ENCODE measurements at places on chromosomes 1 and 21.
A peak's percentile ranks its signal among the peaks of the same experiment; 100 is the strongest.

DNA sequence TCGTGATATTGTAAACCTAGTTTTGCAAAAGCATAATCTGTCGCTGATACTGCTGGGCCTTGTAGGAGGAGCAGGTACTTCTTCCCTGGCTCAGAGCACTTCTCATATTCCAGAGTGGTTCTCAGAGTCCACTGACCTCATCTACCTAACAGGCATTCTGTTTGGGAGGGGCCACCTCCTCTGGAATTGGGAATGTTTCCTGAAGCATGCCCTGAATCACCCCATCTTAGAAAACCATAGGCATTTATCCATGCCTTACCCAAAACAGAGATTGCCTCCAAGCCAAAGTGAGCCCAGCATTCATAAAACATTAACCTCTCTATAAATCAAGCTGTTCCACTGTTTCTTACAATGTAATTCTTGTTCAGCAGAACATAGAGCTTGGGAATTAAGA lies 35.1 kb downstream of the SLC44A3 start:
- DNase-seq: no peak
- no peaks in the 10 kb centered on the region for H3K4me1 ChIP-seq
- H3K27me3 ChIP-seq: peaks cover 11% of the 10 kb centered on the region

DNA sequence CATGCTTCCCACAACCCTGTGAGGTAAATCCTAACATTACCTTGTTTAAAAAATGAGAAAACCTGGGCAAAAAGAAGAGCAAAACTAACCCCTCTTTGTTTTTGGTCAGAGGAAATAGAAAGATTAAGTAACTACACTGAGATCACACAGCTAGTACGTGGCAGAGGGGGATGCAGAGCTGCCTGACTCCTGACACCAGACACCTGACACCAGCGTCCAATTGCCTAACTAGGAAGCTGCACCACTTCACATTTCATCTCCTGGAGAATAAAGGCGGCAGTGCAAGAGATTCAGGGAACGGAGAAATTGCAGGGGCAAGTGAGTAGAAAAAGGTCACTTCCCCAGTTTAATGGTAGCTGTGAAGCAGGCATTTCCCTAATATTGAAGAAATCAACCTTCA lies 229.3 kb upstream of the PTBP2 start:
- no peak overlapping the region for H3K4me3 ChIP-seq
- no peaks in the 10 kb centered on the region for H3K36me3 ChIP-seq
- no peaks in the 10 kb centered on the region for H3K27me3 ChIP-seq
- DNase-seq: no peak
- H3K4me1 ChIP-seq: no peaks in the 10 kb centered on the region

GRCh38 chr1:11198257-11198656 lies 9.1 kb downstream of the ANGPTL7 start:
- peaks cover 31% of the 10 kb centered on the region for H3K36me3 ChIP-seq
- no peak overlapping the region for H3K27ac ChIP-seq
- no peak overlapping the region for H3K4me3 ChIP-seq
- no peaks in the 10 kb centered on the region for H3K4me1 ChIP-seq
- H3K27me3 ChIP-seq: no peaks in the 10 kb centered on the region

- no peaks in the 10 kb centered on the region for H3K27me3 ChIP-seq
- DNase-seq: no peak
- no peak overlapping the region for H3K27ac ChIP-seq
- H3K4me3 ChIP-seq: peak overlapping the region; percentile 96
- peaks cover 6% of the 10 kb centered on the region for H3K36me3 ChIP-seq
These were observed 2.2 kb downstream of the SLC19A2 start for GRCh38 chr1:169483500-169483966.

GRCh38 chr1:204599098-204599497 lies 82.9 kb downstream of the MDM4 start:
- no peaks in the 10 kb centered on the region for H3K36me3 ChIP-seq
- no peak overlapping the region for H3K4me3 ChIP-seq
- H3K4me1 ChIP-seq: no peaks in the 10 kb centered on the region
- H3K27ac ChIP-seq: no peak overlapping the region
- no peaks in the 10 kb centered on the region for H3K27me3 ChIP-seq

DNA sequence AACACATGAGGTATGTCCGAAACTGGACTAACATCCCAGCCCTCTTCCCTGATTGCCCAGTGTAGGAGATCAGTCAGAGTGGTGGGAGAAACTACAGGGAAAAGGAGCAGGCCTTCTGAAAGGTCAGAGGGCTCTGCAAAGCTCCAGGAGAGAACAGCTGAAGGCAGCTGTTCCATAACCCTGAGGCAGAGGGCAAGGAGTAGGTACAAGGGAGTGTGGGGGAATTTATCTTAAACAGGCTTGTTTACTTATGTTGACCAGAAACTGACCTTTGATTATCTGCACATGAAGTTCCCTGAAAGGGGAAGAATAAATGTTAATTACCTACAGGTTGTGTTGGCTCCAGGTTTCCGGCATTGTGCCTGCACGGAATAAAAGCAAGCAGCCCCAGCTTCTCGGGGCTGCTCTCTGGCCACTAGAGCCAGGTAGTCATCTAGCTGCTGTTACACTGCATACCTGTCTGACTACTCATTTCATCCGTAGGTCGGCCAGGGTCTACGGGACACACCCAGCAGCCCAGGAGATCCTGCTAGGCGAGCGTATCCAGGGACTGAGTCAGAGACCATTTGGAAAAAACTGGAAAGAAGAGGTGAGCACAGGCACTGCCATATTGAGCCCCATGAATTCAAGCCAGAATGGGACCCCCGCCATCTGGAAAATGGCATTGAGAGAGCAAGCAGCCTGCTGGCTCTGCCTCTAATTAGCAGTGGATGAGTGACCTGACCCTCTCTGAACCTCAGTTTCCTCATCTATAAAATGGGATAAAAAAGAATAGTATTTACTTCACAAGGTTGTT lies 14.9 kb upstream of the PAQR7 start:
- H3K4me1 ChIP-seq: peaks cover 6% of the 10 kb centered on the region
- H3K27me3 ChIP-seq: no peaks in the 10 kb centered on the region
- H3K4me3 ChIP-seq: no peak overlapping the region
- DNase-seq: no peak

DNA sequence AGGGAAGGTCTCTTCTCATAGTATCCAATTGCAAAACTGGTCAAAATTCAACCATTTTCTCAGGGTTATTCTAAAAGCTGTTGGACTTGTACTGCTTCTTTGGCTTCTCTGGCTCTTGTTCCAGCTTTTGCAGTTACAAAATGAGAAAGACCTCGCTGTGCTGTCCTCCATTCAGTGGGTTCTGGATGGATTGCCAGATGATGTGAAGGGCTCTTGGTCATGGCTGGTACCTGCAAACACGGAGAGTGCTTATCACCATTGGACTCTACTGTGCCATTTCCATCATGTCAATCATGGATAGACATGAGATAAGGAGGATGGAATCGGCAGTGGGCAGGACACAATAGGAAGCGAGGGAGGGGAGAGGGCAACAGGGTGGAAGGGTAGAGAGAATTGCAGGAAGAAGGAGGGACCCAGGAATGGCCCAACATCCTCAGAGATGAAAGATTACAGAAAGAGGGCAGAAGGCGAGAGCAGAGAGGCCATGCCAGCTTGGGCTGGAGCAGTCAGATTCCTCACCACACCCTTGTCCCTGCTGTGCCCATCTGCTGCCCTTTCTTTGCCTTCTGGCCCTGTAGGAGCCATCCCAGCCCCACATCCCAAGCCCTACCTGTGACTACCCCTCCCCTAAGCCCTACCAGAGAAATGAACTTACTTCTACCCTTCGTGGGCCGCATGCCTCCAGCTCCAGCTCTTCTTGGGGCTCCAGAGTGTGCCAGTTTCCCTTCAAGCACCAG lies 70.3 kb downstream of the HIVEP3 start:
- no peak overlapping the region for H3K27ac ChIP-seq
- DNase-seq: no peak
- no peaks in the 10 kb centered on the region for H3K36me3 ChIP-seq
- peaks cover 16% of the 10 kb centered on the region for H3K4me1 ChIP-seq
- no peak overlapping the region for H3K4me3 ChIP-seq

DNA sequence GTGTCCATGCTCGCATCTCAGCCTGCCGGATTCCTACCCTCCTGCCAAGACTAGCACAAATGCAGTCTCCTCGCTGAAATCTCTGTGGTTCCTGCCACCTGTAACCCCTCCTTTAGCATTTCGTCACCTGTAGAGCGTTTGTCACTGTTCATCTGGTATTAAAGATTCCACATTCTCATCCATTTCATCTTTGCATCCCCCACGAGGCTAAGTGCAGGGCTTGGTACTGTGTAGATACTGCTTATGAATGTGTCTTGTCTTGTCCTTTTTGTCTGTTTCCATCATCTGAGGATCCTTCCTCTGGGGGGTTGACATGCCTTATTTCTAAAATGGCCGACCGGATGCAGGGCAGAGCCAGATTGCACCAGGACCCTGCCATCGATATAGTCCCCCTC lies 53.7 kb upstream of the DNAJC6 start:
- peaks cover 2% of the 10 kb centered on the region for H3K36me3 ChIP-seq
- peaks cover 32% of the 10 kb centered on the region for H3K27me3 ChIP-seq
- peak overlapping the region; percentile 95 for H3K4me3 ChIP-seq
- H3K27ac ChIP-seq: no peak overlapping the region
- peaks cover 18% of the 10 kb centered on the region for H3K4me1 ChIP-seq

DNA sequence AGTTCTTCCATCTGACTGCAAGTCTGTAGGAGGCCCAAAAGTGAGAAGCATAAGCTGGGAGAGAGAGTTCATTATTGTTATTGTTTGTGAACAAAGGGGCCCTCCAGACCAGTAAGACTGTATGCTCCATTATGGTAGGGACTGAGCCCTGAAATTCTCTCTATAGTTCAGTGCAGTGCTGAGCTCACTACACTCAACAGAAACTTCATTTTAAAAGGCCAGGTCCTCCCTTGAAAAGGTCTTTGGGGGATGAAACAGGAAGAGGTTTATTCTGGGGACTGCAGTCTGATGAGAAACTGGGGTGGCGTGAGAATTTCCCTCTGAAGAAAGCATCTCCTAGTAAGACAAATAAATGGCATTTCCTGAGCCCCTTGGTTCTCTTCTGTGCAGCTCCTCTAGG lies 5.5 kb upstream of the GATAD2B start:
- DNase-seq: no peak
- H3K27me3 ChIP-seq: no peaks in the 10 kb centered on the region
- peaks cover 28% of the 10 kb centered on the region for H3K36me3 ChIP-seq
- H3K4me1 ChIP-seq: peaks cover 6% of the 10 kb centered on the region

GRCh38 chr1:3731583-3732433 lies 20.4 kb upstream of the CCDC27 start:
- DNase-seq: no peak
- no peak overlapping the region for H3K27ac ChIP-seq
- no peak overlapping the region for H3K4me3 ChIP-seq
- H3K36me3 ChIP-seq: no peaks in the 10 kb centered on the region
- no peaks in the 10 kb centered on the region for H3K27me3 ChIP-seq

- no peak for DNase-seq
- no peak overlapping the region for H3K4me3 ChIP-seq
- no peaks in the 10 kb centered on the region for H3K27me3 ChIP-seq
These were observed 52.9 kb downstream of the FOXJ3 start for GRCh38 chr1:42282024-42282579.

DNA sequence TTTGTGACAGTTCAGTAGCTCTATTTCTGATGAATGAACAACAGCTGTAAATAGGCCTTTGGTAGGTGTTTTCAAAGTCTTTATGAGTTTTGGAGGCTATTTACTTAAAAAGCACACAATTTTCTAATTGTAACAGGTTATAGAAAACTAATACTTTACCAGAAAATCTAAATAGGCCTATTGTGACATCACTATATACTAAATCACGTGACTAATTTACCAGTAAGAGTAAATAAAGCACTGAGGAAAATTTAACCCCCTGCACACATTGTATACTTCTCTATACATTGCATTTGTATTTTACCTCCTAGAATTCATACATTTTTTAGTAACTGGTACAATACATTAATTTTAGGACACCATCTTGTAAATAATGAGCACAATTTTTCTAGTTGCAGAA lies 15.0 kb downstream of the KRTAP26-1 start:
- no peaks in the 10 kb centered on the region for H3K27me3 ChIP-seq
- H3K4me1 ChIP-seq: no peaks in the 10 kb centered on the region
- no peak overlapping the region for H3K4me3 ChIP-seq
- no peak overlapping the region for H3K27ac ChIP-seq
- H3K36me3 ChIP-seq: no peaks in the 10 kb centered on the region

- no peak overlapping the region for H3K27ac ChIP-seq
- no peak overlapping the region for H3K4me3 ChIP-seq
- H3K36me3 ChIP-seq: no peaks in the 10 kb centered on the region
- H3K4me1 ChIP-seq: peaks cover 9% of the 10 kb centered on the region
- no peak for DNase-seq
These were observed 58.9 kb downstream of the ST3GAL3 start for GRCh38 chr1:43766086-43766784.

DNA sequence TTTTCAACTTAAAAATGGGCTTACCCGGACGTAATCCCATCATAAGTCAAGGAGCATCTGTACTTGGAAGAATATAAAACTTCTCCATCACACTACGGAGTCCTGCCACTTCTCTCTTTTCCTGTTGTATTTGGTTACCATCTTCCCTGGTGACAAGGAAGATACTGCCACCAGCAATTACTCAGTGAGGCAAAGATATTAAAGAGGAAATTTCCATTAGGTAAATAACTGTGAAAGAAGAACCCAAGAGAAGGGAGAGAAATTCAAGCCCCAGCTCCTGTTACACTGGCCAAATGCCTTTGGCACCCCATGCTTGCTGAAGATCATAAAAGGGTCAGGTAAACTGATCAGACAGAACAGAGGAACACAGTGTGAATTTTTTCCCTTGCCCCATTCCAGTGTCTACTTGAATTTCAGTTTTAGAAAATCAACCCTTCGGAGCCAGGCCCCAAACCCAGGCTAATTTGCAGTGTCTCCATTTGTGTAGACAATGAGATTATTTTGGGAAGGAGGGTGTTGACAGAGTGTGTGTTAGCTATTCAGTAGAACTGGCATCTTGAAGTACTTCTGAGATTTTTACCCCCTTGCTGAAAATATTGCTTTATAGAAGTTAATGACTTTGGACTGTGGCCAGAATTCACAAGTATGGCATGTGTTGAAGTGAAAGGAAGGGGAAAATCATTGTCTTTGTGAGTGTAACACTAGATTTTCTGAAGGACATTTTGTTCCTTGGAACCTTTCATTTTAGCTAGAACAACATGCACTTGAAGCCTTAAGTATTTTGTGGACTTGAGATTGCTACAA lies 167.1 kb downstream of the DHRS3 start:
- H3K27me3 ChIP-seq: no peaks in the 10 kb centered on the region
- H3K36me3 ChIP-seq: peaks cover 40% of the 10 kb centered on the region
- peaks cover 73% of the 10 kb centered on the region for H3K4me1 ChIP-seq
- DNase-seq: no peak
- peak overlapping the region; percentile 69 for H3K4me3 ChIP-seq

GRCh38 chr1:34844252-34844634 lies 15.3 kb downstream of the SMIM12 start:
- H3K4me1 ChIP-seq: peaks cover 1% of the 10 kb centered on the region
- no peak for DNase-seq
- H3K36me3 ChIP-seq: peaks cover 5% of the 10 kb centered on the region
- no peaks in the 10 kb centered on the region for H3K27me3 ChIP-seq
- no peak overlapping the region for H3K27ac ChIP-seq

DNA sequence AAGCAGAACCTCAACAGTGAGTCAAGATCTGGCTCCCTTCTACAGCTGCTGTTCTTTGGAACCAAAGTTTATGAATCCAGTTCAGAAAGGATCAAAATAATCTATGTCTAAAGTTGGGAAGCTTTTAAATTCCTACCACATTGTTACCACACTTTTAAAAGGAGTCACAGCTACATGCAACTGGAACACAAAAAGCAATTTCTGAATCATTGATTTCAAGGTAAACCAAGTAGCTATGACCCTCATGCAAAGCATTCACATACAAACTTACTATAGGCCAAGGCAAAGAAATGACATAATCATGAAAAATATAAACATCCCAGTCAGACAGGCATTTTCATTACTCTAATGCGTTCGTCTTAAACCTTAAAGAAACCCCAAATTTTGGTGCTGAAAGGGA lies 3.5 kb downstream of the SIPA1L2 start:
- H3K4me1 ChIP-seq: peaks cover 18% of the 10 kb centered on the region
- DNase-seq: no peak
- H3K27me3 ChIP-seq: peaks cover 49% of the 10 kb centered on the region
- H3K36me3 ChIP-seq: no peaks in the 10 kb centered on the region
- no peak overlapping the region for H3K4me3 ChIP-seq

All from T-helper 2 cell treated with Interferon-gamma antibody and Interleukin-4, amounts not matched to agents 5 μg/mL and 100 μg/mL, for 36 hours (primary cell).